Right hindlimb (tissue), 1 donor: ENCODE measurements at places on chromosomes 3 and 15.

GRCh38 chr3:17204049-17204650 lies 319.4 kb downstream of the PLCL2 start:
- no peak for DNase-seq

DNA sequence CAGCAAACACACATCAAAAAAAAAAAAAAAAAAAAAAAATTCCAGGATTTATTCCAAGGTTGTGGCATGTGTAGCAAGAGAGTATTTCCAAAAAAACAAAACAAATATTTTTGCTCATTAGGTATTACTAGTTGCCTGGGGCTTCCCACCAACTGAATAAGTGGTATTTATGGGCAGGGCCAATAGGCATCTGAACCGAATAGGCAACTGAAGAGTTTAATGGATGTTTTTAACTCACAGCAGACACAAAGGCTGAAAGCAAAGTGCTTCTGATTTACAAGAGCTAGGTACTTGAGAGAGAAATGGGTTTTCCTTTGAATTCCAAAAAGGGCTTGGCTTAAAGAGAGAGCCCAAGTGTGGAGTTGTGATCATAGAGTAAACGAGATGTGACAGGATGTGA lies 21.4 kb downstream of the EIF4E3 start:
- no peak for DNase-seq

DNA sequence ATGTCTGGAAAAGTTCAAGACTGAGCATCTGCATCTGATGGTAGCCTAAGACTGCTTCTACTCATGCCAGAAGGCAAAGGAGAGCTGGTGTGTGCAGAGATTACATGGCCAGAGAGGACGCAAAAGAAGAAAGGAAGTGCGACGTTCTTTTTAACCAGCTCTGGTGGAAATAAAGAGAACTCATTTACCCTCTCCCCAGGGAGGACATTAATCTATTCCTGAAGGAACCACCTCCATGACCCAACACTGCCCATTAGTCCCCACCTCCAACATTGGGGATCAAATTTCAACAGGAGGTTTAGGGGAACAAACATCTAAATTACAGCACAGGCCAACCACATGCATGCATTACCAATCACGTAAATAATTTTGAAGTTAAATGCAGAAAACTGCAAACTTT lies 1.5 kb upstream of the NCK1 start:
- no peak for DNase-seq

- DNase-seq = no peak
These were observed 16.0 kb downstream of the CD200 start for GRCh38 chr3:112348943-112349342.

DNA sequence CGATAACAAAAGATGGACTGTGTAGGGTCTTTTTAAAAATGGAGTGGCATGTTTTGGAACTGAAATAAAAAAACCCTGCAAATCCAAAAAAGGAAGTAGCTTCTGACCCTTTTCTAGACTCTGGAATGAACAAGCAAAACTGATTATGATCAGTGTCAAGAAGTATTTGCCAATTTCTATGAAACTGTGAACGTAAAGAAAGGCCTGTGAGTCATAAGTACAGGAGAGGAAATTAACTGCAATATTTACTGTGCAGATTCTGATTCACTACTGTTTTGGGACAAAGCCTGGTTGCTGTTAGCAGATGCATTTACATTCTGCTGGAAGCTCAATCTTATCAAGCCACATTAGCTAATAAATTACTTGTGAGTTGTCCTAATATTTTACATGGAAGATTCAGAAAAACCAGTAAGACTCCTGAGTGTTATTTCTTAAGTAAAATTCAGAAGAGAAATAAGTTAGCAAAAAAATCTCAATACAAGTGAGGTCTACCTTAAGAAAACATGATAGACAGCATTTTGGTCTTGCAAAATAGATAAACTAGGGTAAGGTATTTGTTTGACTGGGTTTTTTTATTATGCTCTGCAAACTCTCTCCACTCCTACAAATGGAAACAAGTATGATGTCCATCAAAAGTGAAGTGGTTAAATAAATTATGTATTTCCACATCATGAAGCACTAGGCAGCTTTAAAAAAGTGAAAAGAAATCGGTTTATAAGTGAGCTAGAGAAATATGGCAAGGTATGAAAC lies 90.2 kb upstream of the LMOD3 start:
- no peak for DNase-seq

DNA sequence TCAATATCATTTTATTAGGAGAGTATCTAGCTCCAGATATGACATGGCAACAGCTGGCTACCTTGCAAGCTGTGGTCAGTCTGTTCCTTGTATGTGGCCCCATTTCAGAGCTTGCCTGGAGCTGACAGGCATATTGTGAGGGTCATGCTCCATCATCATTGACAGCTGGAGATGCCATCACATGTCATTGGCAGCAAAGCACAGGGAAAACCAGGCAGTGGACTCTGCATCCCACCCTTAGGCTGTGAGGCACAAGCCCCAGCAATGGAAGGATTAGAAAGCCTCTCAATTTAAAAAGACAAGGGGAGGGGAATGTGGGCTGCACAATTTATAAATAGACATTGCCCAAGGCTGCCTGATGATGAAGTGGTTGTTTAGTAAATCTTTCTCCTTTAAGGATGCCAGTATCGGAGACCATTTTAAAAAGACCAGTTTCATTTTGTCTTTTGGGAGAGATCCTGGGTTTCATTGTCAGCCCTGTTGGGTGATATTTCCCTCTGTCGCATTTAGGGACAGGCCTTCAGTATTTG lies 27.9 kb downstream of the LNP1 start:
- no peak for DNase-seq
